ENCODE measurements at places on chromosomes 12 and 14.

- DNase-seq: no peak
Measured at GRCh38 chr12:121170611-121171260, 38.1 kb downstream of the P2RX7 start.

GRCh38 chr14:92039063-92039718, 668 bp downstream of the TRIP11 start:
- no peak for DNase-seq

GRCh38 chr12:100145643-100146042, 3.0 kb upstream of the BLTP3B start:
- DNase-seq: no peak

DNA sequence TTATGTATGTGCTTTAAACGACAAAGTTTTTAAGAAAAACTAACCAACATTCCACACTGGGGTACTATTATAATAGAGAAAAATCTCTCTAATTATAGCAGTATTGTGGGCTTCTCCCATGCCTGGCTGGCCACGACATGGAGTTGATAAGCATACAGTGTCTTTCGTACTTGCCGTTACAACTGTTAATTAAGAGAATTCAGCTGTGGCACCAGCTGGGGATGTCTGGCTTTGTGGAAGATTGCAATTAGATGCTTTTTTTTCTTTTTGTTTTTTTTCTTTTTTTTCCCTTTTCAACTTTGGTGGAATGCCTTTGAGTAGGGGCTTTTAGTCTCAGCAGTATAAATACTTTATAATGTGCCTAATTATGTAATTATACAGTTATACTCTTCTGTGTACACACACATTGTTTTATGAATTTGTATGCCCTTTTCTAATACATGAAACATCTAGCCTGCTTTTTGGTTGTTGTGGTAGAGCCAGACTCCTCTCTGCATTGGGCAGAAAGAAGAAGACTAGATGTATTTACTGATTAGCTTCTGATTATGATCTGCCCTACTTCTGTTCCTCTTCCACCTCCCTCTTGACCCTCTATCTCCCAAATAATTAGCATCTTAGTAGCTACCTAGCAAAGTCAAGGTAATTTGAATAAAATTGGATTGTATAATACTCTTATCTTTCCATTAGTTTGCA, 76.4 kb downstream of the SUSD6 start:
- DNase-seq: no peak

- no peak for DNase-seq
Measured at GRCh38 chr12:110353211-110353965, 50.1 kb downstream of the ANAPC7 start.

- DNase-seq: no peak
Measured at GRCh38 chr14:87199381-87199780, 793.6 kb downstream of the GALC start.

DNA sequence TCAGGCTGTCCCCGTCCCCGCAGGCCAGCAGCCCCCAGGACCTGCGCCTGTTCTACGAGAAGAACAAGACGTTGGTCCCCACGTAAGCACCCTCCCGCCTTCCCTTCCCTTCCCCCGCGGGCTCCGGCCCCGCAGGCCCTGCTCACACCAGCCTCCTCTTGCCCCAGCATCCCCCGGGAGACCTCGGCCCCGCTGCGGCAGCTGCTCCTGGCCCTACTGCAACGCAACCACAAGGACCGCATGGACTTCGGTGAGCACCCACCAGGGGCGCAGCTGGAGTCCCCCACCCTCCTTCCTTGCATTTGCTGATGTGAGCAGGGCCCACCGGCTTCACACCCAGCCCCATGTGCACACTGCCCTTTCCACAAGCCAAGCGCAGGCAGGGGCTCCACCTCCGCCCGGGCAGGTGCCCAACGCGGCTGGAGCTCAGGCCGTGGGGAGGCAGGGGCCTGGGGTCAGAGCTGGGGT, 15.4 kb downstream of the ULK1 start:
- DNase-seq: no peak

DNA sequence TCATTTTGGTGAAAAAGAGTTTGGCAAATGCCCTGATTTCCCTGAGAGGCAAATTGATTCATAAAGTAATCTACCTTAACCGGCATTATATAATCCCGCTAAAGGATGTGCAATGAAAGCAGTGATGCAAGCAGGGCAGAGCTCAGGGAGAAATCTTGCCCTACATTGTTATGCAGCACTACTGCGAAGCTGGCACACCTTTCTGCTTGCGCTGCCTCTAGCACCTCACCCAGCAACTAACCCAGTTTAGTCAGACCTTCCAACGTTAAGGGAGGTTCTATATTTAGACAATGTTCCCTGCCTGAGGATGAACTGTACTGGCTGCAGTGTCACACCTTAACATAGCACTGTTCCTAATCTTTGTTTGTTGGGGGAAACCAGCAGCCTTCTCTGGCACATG, 60.8 kb upstream of the CCDC196 start:
- peak; percentile 52 for DNase-seq

GRCh38 chr14:38866461-38866860, 236.6 kb downstream of the SEC23A start:
- no peak for DNase-seq

GRCh38 chr12:14952299-14952921, 9.0 kb downstream of the ARHGDIB start:
- no peak for DNase-seq

- no peak for DNase-seq
Measured at GRCh38 chr12:125122668-125123067, 57.4 kb downstream of the AACS start.

DNA sequence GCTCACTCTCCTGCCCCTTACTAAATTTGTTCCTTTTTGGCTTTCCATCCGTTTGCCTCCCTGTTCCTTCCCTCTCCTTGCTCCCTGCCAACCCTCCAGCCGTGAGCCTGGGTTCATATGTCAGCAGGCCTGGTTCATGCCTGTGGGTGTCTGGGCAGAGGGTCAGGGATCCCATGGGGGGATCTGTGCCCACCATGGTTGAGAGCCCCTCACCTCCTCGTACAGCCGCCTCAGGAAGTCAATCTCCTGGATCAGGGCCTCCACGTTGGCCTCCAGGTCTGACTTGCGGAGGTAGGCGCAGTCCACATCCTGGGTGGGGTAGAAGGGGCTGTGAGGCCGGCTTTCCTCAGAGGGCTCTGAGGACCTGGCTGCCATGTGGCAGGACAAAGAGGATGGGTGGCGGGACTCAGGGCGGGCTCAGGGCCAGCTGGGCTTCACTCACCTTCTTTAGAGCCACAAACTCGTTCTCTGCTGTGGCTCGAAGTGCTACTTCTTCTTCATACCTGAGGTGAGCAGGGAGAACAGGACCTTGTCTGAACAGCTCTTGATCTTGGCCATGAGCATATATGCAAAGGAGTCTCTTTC, 3.6 kb downstream of the KRT83 start:
- no peak for DNase-seq

DNA sequence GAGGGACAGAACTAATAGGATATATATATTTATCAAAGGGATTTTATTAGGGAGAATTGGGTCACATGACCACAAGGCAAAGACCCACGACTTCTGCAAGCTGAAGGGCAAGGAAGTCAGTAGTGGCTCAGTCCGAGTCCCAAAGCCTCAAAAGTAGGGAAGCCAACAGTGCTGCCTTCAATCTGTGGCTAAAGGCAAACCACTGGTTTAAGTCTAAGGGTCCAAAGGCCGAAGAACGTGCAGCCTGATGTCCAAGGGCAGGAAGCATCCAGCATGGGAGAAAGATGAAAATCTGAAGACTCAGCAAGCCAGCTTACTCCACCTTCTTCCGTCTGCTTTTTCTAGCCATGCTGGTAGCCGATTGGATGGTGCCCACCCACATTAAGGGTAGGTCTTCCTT, 157.9 kb upstream of the CRY1 start:
- no peak for DNase-seq

- DNase-seq: no peak
Measured at GRCh38 chr14:57769863-57770523, 95.9 kb downstream of the SLC35F4 start.

GRCh38 chr14:100212476-100213333, 26.2 kb upstream of the YY1 start:
- no peak for DNase-seq

DNA sequence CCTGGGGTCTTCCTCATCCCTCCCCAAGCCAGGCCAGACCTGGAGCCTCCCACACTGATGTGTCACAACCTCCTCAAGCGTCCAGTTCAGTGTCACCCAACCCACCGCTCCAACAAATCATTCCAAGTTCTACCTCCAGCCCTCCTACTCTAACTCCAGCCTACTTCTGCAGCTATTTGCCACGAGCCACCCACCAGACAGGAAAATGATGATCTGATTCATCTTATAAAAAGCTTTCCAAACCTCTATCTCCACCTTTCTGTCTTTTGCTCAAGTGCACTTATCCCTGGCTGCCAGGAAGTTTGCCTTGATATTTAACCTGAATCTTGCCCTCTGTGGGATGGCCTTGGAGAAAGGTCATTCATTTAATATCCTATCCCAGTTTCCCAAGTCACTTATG, 30.2 kb downstream of the SMUG1 start:
- DNase-seq: no peak

- DNase-seq: no peak
Measured at GRCh38 chr14:47596860-47597259, 78.5 kb downstream of the MDGA2 start.

DNA sequence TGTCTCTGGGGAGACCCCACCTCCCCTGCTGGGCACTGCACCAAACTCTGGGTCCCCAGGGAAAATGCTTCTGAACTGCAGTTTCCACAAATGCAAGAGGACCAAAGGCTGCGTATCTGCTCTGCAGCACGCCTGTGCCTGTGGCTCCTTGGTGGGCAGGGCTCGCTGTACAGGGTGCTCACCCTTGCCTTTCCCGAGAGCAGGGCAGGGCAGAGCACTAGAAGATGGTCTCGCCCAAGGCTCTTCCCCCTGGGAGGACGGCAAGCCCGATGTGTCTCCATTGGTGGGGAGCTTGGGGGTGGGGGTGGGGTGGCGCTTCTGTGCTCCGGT, 175.3 kb upstream of the RTL1 start:
- DNase-seq: no peak

- DNase-seq: no peak
Measured at GRCh38 chr12:1540690-1541089, 53.7 kb downstream of the FBXL14 start.

DNA sequence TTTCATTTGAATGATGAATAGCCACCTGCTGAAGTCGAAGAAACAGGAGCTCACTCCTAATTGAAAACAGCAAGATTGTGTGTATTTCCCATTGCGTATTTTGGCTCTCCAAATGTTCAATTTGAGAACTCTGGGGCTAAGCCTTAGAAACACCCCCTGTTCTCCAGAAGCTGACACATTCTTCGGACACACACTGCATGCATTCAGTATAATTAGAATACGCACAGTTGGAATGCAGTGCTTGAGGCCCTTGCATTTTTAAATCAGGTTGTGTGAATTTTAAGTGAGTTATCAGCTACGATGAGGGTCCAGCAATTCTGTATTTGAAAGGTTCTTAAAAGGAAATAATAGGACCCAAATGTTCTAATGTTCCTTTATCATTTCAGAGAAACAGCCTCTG, 103.8 kb downstream of the PRKD1 start:
- DNase-seq: no peak

Data from Right ventricle myocardium superior (tissue), 1 donor.